ENCODE measurements at places on chromosomes 12 and 14.

GRCh38 chr14:68285421-68286179, 466.0 kb downstream of the RAD51B start:
- DNase-seq = no peak

- DNase-seq = no peak
These were observed 78.7 kb downstream of the NKX2-1 start for GRCh38 chr14:36441283-36441682.

DNA sequence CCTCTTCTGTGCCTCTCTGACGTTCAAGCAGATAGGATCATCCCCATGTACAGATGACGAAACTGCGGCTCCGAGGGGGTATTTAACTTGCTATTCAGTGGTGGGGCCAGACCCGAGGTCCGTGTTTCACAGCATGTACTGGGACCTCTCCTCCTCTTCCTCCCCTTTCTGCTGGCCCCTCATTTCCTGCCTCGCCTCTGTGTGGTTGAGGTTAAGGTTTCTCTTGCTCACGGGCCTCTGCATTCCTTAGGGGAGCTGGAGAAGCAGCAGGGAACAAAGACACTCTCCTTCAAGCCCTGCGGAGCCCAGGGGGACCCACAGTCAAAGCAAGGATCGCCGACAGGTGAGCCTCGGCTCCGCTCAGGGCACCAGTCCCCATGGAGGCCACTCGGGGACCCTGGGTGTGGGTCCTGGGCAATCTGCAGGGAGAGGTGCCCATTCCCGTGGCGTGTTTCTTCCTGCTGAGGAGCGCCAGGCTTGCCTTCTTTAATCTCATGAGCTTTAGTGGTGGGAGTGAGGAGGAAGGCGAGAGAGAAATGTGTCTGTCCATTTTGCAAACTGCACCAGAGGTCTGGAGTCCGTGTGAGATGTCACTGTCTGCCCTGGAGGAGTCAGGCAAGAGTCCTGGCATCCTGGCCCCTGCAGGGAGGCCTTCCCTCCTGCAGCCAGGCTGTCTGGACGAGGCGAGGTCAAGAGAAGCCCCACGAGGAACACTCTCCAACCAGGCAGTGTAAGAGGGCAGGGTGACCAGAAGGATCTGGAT, 45.0 kb downstream of the SLC6A12 start:
- DNase-seq = no peak

DNA sequence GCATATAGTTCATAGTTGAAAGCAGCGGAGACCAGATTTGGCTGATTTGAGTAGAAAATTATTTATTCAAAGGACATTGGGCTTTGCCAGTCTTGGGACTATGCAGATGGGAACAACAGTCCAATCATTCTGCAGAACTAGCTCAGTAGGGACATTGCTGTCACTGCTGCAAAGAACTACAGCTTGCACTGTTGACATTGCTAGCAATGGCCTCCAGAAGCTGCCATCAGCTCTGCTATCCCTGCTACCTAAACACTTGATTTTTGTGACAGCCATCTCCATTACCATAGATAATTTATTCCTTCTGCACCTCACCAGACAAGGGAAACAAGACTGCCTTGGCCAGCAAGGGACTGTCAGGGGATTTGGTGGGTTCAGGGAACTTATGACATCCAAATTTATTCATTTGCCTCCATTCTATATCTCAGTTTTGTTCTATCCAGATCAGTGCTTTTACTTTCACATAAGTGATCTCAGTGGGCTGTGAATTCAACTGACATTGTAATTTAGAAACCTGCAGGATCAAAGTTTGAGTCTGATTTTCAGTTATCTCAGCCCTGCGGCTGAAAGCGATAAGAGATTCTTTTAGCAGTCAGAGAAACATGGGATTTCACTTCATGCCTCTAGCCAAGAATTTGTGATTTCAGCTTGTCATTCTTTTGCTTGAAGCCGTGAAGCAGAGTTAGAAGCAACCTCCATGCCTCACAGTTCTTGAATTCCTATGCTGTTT, 136.7 kb upstream of the FBXO33 start:
- DNase-seq = no peak

- no peak for DNase-seq
These were observed 1161.2 kb upstream of the SEL1L start for GRCh38 chr14:82694820-82695219.

- DNase-seq = peak; percentile 55
These were observed 726 bp upstream of the ZNF140 start for GRCh38 chr12:133080026-133080367.

DNA sequence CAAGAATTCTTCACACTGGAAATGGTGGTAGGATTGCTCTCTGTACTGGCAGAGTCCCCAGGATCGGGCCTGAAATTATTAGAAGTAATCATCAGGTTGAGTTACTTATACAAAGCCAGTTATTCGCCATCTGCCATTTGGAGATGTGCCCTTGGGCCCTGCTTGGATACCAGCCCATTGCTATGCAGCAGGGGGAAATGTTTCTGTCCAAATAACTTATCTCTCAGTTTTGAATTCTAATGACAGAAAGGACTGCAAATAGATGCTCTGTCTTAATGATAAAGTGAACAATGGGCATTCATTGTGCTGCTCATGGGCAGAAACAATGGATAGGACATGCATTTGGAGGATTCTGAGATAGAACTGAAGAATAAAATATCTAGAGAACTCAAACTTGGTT, 139.1 kb upstream of the PELI2 start:
- DNase-seq = no peak

DNA sequence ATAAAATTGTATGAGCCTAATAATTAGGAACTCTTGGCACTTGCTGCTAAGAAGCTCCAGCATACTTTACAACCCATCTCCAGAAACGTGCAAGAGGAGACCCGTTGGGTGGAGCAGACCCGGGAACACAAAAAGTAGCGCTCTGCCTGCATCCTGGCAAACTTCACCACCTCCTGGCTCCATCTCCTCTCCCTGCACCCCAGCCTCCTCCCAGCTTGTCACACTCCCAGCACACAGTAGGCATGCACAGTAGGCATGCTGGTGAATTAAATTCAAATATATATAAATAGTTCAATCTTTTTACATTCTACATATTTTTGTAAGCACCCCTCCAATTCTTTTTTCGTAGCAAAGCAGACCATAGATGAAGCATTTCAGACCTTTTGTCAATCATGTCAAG, 1.2 kb downstream of the VSIG10 start:
- no peak for DNase-seq

- no peak for DNase-seq
These were observed 133.4 kb downstream of the RFLNA start for GRCh38 chr12:124428136-124428791.

DNA sequence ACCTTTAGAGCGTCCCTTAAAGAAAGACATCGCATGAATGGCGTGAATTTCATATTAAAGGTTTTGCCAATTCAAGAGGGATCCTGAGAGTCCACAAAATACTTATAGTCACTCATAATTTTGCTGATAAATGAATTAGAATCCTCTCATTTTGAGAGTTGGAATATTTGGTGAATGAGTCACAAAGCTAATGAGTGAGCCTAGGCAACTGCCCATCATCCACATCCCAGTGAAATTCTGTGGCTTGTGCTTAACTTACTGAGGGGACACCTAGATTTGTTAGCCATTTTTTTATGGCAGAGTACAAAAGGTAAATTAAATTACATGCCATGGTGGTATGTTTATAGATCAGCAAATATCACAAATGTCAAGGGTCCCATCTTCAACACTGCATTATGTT, 12.7 kb upstream of the NOXRED1 start:
- no peak for DNase-seq

GRCh38 chr14:97376310-97376709, 579.1 kb downstream of the VRK1 start:
- DNase-seq = no peak

- no peak for DNase-seq
These were observed 2.9 kb upstream of the NAB2 start for GRCh38 chr12:57085999-57086492.

- no peak for DNase-seq
These were observed at the start of gene CRIP1 for GRCh38 chr14:105486163-105486973. CRIP1 (plus strand) TSS chr14:105486886; CDS start chr14:105487260, 374 bp downstream.

DNA sequence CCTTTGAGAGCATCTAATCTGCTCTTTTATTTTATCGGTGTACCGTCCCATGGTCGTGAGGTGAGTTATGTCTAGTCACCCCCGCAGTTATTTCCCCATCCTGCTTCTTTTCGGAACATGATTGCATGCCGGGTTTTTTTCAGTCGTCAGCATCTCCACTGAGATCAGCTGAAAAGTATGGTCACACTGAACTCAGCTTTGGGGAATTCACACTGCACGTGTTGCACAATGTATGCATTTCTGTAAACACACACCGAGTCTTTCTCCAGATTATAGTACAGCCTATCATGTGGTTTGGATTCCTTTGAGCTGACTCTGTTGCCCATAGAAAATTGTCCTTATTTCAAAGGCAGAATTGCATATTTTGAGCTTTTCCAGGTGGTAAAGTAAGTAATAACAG, 24.6 kb downstream of the PLXNC1 start:
- DNase-seq = no peak

GRCh38 chr12:27207615-27208413, 36.3 kb upstream of the STK38L start:
- no peak for DNase-seq

DNA sequence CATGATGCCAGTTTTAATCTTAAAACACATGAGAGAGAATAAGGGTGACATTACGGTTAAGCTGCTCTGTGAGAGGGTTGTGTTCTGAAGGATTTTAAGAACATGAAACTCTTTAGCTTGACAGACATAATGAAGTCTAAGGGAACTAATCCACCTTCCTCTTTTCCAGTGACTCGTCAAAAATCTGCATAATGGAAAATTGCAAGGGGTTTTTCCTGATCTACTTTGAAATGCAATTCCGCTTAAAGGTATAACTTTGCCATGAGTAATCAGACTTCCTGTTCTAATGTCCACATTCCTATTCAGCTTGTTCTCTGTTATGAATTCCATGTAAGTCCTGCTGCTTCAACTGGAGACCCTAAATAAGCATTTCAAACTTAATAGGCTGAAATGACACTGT, at the start of gene ZNF705A:
Gene ZNF705A (plus strand): TSS at position 171 of the 400 bp plus-strand sequence. CDS start 15,611 bp downstream, outside the sequence.
- no peak for DNase-seq

GRCh38 chr14:90368946-90369721, 27.7 kb upstream of the CALM1 start:
- DNase-seq = no peak

GRCh38 chr14:91330856-91331255, 86.4 kb upstream of the GPR68 start:
- DNase-seq = no peak

Data from GM18507 (cell line).